Kidney glomerular epithelial cell (primary cell): ENCODE measurements at places on chromosomes 5 and 9.

GRCh38 chr9:81622471-81623255 lies 66.7 kb downstream of the TLE1 start:
- DNase-seq = no peak

- no peak for DNase-seq
These were observed 680 bp upstream of the RFK start for GRCh38 chr9:76394960-76395252.

- DNase-seq = peak; percentile 80
These were observed 36.3 kb downstream of the RUSC2 start for GRCh38 chr9:35526087-35526801.

- no peak for DNase-seq
These were observed 83.7 kb upstream of the ORM1 start for GRCh38 chr9:114238891-114239875.

DNA sequence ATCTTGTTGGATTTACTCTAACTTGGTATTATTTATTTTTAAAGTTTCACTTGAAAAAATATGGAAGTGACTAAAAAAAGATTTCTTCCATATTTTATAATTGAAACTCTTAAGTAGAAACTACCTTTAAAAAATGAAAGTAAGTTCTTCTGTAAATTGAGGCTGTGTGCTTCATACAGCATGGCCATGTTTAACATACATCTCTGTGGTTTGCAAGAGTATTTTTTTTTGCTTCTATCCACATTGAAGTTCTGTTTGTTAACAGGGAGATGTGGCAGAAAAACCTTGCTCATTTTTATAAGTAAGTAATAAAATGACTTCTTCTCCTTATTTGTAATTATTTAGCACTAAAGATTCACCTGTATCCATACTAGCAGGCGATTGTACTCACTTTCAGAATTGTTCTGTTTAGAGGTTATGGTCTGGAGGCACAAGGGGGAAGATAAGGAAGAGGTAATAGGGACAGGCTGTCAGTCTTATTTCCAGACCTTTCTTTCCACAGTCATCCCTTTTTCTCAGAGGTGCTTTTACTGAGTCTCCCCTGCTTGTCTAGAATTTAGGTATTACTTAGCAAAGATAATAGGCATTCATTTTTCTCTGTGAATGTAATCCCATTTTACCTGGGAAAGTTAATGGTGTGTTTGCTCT lies 16.0 kb downstream of the FYB1 start:
- DNase-seq = no peak

GRCh38 chr9:10127867-10128266 lies 484.9 kb downstream of the PTPRD start:
- DNase-seq = no peak

DNA sequence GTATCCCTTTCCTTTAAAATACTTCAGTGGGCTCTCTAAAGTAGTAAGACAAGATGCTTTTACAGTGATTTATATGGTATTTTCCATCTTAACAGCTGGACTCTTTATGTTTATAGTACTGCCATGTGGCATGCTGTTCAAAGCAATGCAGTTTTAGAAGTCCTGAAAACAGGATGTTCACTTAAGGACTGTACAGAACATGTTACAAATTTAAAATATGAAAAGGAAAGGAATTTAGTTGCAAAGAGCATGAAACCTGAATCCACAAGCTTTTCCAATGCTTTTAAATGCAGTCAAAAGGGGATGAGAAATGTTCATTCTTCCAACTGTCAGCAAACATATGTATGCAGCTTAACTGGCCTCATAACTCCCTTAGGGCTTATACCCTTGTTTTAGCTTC lies 580.2 kb downstream of the EFNA5 start:
- DNase-seq = no peak

GRCh38 chr5:180670586-180671359 lies 21.4 kb upstream of the FLT4 start:
- DNase-seq = no peak

GRCh38 chr5:143108498-143109128 lies 294.9 kb downstream of the NR3C1 start:
- no peak for DNase-seq

DNA sequence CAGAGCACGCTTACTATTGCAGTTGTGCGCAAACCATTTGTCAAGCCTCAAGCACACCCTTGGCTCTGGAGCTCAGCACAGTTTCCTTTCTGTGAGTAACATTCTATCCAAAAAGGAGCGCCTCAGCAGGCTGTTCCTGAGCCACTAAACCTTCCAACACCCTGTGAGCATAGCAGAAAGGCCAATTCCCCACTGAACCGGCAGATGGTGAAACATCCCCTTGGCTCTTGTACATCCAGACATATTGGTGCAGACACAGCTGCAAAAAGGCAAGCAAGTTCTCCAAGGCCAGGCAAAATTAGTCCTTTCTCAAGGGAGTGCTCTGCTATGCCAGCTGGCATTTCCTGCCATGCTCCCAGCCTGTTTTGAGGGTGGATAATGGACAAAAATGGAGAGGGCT lies 44.1 kb upstream of the CEMIP2 start:
- no peak for DNase-seq

- DNase-seq = no peak
These were observed 196.2 kb upstream of the TUT7 start for GRCh38 chr9:86550401-86550800.

DNA sequence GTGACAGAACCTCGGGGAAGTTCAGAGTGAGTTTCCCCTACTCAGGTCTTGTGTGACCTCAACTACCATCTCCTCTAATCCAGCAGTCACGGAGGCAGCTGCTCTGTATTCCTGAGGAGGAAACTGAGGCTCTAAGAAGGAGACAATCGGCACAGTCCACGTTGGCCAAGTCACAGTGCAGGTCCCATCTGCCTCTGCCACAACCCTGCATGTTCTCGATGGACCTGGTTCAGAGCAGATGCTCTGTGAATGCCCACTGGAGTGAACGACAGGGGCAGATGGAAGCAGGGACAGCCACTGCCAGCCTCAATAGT lies 722 bp upstream of the ERGIC1 start:
- DNase-seq = no peak

DNA sequence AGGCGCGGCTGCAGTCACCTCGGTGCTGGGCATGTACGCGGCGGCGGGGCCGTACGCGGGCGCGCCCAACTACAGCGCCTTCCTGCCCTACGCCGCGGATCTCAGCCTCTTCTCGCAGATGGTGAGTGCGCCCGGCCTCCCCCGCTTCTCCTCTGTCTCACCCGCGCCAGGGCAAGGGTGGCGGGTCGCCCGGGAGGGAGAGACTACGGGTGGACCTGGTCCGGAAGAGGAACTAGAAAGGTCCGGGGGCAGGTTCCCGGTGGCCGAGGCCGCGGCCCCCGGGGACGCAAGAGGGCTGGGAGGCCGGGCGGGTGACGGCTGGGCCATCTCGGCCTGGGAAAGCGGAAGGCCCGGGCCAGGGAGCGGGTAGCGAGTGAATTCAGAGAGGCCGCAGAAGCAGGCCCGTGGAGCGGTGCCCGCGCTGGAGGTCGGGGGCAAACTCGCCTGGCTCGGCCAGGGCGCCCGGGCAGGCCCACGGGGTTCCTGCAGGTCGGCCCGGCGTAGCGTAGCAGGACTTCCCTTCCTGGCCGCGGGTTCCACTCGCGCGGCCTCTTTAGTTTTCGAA lies 711 bp downstream of the IRX1 start:
- no peak for DNase-seq

DNA sequence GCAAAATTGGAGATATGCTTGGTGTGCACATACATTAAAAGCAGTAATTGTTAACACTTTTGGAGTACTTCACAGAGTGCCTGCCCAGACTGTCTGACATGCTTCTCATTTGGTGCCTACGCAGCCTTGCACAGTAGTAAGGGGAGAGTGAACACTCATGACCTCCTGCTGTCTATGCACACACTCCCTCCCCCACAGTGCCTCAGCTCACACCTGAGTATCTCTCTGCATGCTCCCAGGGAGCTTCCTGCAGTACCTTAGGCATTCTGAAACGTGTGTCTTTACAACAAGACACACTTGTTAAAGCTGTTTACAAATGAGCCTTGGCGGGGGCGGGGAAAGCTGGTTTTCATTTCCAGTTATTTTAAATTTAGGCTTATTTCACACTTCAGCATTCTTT lies 18.0 kb downstream of the MAP3K1 start:
- DNase-seq = no peak

- no peak for DNase-seq
These were observed 16.2 kb downstream of the SFXN1 start for GRCh38 chr5:175494264-175495183.
